ENCODE measurements at places on chromosomes 1 and 21. TPM values are rescaled to one million over a fixed set of nuclear protein-coding genes. Genes with fewer than 3 reads are reported as not detected.

The BEND5 gene
- 29.0 TPM for polyA plus RNA-seq

The LRRC39 gene
- polyA plus RNA-seq: 11.6 TPM

The KCTD3 gene
- 34.0 TPM for polyA plus RNA-seq

The PDC gene
- not detected for polyA plus RNA-seq

The ATP5PO gene
- 1,053 TPM for polyA plus RNA-seq

The RAB25 gene
- 2.1 TPM for polyA plus RNA-seq

The VSIG8 gene
- polyA plus RNA-seq: not detected

The CD1E gene
- polyA plus RNA-seq: not detected

The NSL1 gene
- polyA plus RNA-seq: 34.9 TPM

All from cardiac muscle cell (in vitro differentiated cells and primary cell).